Stimulated activated CD4-positive, alpha-beta T cell treated with anti-CD3 and anti-CD28 coated beads, TNF-alpha, amount 100 ng/mL, for 1 hour (primary cell): ENCODE measurements at places on chromosomes 16 and 17.

DNA sequence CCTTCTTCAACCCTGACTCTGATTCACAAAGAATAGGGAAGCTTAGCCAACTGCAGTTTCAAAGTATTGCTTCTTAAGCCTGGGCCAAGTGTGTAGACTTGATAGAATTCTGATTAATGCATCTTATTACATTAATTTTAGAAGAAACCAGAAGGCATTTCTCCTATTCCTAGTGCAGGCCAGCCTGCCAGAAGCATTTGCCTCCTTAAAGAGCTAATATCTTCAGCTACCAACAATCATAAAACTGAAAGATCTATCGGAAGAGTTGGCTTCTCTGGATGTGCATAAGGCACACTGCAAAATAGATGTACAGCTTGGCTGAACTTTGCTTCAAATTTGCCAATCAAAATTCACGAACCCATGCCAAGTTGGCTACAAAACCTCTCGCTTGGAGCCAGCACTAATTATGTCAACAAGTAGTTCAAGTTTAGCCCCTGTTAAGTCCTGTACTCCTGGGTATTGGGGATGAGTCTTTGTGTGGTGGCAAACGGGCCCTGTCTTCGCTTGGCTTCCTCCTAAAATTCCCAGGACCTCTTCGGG lies 717.8 kb downstream of the WWOX start:
- no peak for DNase-seq

- DNase-seq = no peak
Observed at GRCh38 chr16:65531475-65531874, 409.6 kb upstream of the CDH11 start.

DNA sequence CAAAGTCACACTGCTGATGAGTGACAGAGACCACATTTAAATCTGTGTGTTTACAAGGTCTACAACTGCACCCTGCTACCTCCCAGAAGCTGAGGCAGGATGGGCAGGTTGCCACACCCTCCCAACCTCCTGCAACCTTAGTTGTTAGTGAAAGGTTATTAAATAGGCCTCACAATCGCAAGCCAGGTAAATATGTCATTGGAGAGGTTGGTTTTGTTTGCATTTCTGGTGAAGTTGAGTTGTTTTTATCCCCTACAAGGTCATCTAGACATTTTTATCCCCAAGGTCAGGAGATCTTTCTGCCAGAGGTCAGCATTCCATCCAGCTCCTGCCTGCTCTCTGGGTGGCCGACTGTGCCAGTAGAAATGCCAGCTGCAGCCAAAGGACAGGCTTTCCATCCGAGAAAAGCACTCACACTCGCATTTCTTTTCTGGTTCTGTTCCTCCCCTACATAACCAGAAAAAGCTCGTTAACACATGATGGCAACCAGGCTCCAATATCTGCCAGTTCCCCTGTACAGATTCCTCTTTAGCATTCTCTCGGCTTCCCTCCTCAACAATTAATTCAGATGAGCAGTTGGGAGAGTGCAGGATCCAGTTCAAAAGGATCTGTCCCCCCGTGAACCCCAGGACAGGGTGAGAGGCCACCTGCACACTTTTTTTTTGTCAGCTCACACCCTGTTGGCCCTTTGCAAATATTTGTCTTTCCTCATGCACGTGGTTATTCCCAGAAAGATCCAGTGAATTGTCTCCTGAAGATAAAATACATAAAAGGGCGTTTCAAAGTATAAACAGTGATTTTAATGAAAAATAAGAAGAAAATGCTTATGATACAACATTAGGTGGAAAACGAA lies 562.8 kb downstream of the MAF start:
- no peak for DNase-seq

DNA sequence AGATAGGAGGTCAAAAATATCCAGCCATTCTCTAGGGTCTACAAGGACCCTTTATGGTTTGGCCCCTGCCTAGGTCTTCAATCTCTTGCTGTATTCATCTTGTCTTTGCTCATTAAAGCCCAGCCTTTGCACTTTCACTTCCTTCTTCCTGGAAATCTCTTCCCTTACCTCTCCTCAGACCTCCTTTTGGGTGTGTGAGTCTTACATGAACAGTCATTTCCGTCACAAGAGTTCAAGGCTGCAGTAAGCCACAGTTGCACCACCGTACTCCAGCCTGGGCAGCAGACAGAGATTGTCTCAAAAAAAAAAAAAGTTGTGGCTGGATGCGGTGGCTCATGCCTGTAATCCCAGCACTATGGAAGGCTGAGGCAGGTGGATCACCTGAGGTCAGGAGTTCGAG lies 6.0 kb upstream of the ATP1B2 start:
- DNase-seq = no peak

DNA sequence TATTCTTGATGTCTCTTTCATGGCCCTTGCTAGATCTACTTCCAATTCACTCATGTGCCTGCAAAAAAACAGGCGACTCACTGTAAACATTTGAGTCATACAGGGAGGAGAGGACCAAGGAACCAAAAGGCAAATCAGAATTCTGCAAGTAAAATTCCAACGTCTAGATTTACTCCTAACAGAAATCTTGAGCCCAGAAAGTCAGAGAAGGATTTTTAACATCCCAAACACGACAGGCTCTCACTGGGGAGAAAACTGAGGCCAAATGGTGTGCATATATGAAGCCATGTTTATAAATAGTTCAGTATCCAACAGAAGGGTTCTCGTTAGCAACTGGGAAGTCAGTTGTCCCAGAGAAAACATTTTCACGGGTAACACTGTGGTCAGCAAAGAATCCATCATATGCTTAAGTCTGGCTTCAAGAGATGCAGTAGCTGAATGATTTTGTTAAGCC lies 40.1 kb downstream of the LITAF start:
- no peak for DNase-seq

GRCh38 chr17:76270127-76270592 lies 5.0 kb downstream of the UBALD2 start:
- no peak for DNase-seq

- DNase-seq = no peak
Observed at GRCh38 chr17:72125226-72125651, 4.4 kb downstream of the SOX9 start.

DNA sequence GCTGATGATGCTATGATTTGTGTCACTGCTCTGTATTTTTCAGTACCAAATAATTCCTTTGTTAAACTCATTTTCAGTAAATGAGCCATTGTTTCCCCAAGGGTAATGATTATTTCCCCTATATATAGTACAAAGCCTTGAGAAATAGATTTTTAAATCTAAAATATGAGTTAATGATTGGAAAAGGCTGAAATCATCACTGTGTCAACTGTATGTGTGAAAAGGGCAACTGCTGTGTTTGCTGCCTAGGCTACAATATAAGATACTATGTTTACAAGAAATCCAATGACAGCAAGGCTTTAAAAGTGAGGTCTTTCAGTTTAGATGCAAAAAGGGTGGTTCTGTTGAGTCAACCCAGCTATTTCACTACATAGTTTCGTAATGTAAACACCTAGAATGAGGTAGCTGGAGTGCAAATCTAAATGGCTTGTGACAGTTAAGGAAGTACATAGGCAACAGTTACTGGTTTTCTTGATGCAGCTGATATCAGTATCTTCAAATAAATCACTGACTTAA lies 15.3 kb downstream of the NLK start:
- no peak for DNase-seq

DNA sequence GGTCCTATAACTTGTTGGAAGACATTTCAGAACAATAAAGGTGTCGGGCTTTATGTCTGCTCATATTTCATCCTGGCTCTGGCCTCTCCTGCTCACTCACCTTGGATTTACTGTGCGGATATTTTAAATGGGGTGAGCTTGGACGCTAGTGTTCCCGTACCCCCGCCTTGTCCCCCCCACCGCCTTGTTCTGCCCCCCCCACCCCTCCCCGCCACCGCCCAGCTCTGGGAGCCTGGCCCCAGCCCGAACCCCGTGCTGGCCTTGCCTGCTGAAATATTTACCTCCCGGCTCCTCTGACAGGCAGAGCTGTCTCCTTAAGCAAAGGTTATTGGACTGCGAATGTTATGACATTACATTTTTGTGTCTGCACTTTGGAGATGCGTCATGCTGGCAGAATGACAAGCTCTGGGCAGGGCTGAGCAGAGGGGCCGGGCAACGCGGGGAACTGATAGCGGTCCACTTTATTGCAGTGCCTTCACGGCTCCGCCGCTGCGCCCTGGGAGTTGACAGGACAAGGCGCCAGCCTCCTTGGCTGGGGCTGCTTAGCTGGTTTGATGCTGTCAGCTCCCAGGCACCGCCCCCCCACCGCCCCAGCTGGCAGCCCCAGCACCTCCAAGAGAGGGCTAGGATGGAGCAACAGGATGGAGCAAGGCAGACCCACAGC lies 222.5 kb upstream of the GSE1 start:
- no peak for DNase-seq

- no peak for DNase-seq
Observed at GRCh38 chr16:55671206-55671973, 15.6 kb downstream of the SLC6A2 start.

DNA sequence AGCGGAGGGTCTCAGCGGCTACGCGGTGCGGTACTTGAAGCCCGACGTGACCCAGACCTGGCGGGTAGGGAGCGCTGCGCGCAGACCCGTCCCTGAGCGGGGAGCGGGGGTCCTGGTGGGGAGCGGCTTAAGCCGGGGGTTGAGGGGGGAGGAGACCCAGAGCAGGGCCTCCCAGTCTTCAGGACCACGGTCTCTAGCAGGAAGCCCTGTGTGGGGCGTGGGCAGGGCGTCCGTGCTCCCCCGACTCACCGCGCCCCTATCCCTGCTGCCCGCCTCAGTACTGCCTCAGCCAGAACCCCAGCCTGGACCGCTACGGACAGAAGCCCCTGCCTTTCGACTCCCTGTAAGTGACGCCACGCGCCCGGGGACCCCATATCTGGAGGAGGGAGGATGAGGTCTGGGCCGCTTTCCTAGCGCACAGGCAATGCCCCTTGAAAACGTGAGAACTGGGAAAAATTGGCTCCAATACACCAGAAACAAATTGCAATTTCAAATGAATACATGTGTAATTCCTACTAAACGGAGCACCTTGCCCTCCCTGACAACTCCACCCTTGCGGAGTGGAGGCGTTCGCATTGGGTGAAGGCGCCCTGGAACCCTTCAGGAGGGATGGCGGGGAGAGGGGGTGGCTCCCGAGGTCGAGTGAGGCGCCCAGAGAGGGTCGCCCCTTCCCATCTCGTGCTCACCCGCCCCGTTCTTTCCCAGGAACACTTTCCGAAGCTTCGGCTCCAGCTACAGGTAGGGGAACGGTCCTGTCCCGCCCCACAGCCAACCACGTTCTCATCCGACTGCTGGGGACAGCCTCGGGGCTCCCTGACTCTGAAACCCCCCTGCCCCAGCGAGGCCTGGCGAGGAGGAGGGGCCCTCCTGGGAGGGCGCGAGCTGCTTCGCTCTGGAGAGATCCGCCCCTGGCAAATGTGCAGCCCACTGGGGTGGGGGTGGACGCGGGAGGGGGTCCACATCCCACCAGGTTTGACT lies 14.6 kb upstream of the CNGB1 start:
- DNase-seq = no peak

GRCh38 chr16:30054959-30055553 lies 10.5 kb upstream of the ALDOA start:
- DNase-seq = no peak

- DNase-seq = no peak
Observed at GRCh38 chr16:59242556-59242955, 508.4 kb upstream of the GOT2 start.

DNA sequence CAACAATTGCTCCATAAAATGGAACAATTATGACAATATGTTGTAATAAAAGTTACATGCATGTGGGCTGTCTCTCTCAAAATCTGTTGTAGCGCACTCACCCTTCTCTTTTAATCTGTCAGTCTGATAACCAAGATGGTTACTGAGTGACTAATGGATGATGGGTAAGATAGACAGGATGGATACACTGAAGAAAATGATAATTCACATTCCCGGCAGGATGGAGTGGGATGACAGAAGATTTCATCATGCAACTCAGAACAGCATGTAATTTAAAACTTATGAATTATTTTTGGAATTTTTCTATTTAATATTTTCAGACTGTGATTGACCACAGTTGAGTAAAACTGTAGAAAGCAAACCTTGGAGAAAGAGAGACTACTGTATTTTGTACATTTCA lies 30.5 kb downstream of the CDH13 start:
- no peak for DNase-seq

DNA sequence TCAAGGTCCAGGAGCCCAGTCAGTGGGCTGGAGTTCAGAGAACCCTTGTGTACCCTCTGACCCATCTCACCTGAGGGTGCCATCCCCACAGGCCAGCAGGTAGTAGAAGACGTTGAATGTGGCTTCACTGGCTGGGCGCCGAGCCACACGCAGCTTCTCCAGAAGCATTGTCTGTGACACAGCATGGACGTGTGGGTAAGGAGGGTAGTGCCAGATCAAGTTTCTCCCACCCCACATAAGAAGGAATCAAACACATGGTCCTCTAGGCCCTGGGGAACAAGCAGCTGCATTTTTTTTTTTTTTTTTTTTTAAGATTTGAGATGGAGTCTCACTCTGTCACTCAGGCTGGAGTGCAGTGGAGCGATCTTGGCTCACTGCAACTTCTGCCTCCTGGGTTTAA lies 60.9 kb downstream of the MYO18A start:
- no peak for DNase-seq
